ENCODE measurements at places on chromosomes 13 and 19.

DNA sequence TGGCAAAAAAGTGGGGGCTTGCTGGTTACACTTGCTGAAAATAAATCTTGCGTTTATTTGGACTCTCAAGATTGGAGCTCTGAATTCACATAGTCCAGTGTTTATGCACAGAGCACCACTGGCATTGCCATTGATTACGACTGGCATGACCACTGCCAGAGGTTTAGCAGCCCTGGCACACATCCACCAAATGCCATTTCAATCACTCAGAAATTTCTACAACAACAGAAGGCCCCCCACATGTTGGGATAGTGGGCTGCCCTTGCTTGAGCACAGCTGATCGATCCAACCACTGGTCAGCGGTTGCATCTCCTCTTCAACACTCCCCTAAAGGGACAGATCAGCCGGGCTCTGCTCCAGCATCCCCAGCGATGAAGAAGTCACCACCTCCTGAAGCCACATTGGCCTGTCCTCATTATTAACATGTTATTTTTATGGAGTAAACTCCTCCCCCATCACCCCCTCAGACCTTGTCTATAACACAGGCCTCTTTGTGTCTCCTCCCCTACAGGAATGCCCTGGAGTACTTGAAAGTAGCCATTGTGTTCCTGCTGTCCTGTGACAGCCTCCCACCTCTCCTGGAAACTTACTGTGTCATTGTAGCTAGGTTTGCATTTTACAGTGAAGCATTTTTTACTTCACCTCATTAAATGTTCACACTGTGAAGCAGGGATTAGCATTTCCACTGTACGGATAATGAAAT lies 51.3 kb downstream of the CDADC1 start:
- no peak for DNase-seq

- no peak for DNase-seq
Observed at GRCh38 chr13:44231786-44232516, 141.7 kb upstream of the SERP2 start.

- no peak for DNase-seq
Observed at GRCh38 chr13:51000571-51001260, 91.1 kb downstream of the RNASEH2B start.

DNA sequence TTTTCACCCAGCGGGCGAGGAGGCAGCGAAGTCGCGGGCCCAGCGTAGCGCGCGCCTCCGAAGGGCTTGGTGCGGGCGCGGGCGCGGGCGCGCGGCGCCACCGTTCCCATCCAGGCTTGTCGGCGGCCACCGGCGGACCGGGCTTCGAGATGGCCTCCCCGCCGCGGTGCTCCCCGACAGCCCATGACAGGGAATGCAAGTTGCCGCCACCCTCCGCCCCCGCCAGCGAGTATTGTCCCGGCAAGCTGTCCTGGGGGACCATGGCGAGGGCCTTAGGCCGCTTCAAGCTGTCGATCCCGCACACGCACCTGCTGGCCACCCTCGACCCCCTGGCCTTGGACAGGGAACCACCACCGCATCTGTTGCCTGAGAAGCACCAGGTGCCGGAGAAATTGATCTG lies at the start of gene WDR88:
WDR88 (plus strand) TSS at position 94 of the 400 bp plus-strand sequence; CDS start at position 150, 56 bp downstream.
- DNase-seq, result no peak

DNA sequence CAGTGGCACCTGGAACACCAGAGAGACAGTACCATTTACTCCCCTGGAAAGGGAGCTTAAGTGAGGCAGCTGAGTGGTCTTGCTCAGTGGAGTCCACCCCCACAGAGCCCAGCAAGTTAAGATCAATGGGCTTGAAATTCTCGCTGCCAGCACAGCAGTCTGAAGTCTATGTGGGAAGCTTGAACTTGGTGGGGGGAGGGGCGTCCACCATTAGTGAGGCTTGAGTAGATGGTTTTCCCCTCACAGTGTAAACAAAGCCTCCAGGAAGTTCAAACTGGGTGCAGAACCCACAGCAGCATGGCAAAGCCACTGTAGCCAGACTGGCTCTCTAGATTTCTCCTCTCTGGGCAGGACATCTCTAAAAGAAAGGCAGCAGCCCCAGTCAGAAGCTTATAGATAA lies 30.3 kb upstream of the CEACAM4 start:
- DNase-seq, result peak; percentile 8

DNA sequence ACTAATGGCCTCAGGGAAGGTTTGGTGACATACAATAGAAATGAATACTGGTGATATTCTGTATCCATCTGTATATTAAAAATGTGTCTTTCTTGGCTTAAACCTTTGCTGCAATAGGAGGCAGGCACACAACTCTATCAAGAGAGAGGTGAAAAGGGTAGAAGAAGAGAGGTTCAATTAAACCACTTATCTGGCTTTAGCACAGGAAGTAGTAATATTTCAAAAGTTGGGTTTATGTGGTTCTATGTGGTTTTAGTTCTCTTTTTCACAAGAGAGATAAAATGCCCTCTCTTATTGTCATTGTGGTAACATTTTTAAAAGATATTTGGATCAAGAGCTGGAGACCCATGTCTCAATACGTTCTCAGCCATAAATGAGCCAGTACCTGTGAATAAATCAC lies 146.2 kb upstream of the FNDC3A start:
- DNase-seq, result no peak

- DNase-seq, result no peak
Observed at GRCh38 chr13:47708386-47708785, 292.7 kb downstream of the SUCLA2 start.

DNA sequence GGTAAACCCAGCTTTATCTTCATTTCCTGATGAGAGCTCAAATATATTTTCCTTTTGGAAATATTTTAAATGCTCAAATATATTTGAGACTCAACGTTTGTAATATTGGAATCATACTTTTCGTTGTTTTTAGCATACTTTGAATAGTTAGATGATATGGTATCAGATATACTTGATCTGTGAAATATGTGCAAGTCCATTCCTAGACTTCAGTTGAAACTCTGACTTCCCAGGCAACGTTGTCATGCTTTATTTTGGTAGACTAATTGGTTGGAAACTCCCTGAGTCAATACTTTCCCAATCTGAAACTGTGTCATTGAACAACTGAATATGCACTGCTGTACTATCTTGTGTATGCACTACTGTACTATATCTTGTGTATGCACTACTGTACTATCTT lies 378.5 kb downstream of the MYO16 start:
- no peak for DNase-seq

GRCh38 chr19:50510121-50510670 lies 795 bp downstream of the JOSD2 start:
- no peak for DNase-seq

DNA sequence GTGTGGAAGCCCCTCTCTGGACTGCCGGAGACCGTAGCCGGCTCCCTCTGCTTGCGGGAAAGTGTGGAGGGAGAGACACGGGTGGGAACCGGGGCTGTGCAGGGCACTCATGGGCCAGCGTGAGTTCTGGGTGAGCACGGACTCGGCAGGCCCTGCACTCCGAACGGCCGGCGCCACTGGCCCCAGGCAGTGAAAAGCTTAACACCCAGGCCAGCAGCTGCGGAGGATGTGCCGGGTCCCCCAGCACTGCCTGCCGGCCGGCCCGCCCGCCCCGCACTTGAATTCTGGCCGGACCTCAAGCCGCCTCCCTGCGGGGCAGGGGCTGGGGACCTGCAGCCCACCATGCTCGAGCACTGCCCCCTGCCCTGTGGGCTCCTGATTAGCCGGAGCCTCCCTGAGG lies 147.0 kb downstream of the FGF9 start:
- DNase-seq, result no peak

GRCh38 chr13:20525144-20525600 lies 485 bp downstream of the CRYL1 start:
- DNase-seq, result peak; percentile 46

DNA sequence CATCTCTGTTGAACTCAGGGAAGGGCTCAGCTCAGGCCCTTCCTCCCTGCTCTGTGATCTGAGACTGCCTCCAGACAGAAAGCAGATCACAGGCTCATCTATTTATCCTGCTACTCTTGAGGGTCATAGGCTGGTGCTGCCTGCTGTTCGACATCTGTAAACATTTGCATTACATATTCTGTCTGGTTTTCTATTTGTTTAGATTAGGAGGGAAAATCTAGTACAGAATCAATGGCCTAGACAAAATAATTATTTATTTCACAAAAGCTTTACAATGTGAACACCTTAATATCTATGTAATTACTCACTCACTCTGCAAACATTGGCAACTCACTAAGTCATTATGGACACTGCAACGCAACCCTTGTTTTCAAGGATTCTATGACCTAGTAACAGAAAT lies 43.0 kb downstream of the CEP89 start:
- DNase-seq, result no peak

- no peak for DNase-seq
Observed at GRCh38 chr13:45105895-45106294, 14.4 kb upstream of the GTF2F2 start.

DNA sequence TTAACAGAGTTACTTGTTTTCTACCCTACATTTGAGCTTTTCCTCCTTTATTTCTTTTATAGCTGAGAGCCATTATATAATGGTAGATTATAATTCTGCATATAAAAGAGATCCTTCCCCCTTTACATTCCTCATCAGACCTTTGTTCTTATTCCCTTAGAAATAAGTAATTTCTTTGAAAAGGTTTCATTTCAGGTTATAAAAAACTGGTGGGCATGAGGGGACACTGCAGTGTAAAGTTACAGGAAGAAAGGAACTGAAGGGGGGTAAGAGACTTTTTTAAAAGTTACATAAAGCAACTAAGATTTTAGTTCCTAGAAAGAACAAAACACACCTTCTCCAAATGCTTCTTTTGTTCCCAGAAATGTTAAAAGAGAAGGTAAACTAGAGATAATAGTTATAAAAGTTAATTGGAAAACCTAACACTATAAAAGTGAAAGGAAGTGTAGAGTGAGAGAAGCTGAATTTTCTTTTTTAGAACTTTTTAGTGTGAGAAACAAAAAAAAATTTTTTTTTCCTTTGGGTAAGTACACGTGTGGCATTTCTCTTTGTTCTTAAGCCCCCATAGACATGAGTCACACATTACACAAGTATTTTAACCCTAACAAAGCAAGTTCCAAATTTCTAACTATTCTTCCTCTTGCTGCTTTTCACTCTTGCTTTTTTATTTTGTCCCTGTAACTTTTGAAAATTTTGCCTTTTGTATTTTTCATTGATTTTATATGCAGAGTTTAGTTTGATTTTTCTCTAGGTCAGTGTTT lies 106.4 kb upstream of the MLNR start:
- DNase-seq, result no peak

- no peak for DNase-seq
Observed at GRCh38 chr13:111658145-111659100, 338.0 kb downstream of the TEX29 start.

- no peak for DNase-seq
Observed at GRCh38 chr13:23612731-23613130, 42.5 kb downstream of the TNFRSF19 start.

GRCh38 chr13:77696006-77696878 lies 1.2 kb upstream of the SLAIN1 start:
- peak; percentile 1 for DNase-seq

DNA sequence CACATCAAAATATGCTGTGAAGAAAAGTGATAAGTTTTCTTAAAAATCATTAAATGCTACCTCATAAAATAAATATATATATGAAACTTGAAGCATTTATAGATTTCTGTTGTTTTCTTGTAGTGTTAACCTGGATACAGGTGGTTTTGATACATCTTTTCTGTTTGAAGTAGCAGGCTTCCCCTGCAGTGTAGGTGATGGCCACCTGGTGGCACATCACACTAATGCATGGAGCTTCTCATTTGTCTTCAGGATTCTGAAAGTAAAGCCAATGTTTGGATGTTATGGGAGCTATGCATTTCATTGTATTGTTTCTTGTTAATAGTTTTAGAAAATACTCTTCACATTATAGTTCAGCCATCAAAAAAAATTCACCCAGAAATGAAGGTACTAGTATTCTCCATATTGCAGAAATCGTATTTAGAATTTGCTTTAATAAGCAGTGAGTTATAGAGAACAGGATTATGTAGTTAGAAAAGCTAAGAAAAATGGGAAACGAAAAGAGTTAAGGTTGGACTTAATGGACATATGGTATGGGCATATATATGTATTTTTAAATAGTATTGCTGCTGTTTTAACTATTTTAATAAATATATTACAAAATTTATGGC lies 18.7 kb downstream of the GPR180 start:
- DNase-seq, result peak; percentile 28
